ENCODE measurements at places on chromosomes 3 and 15.
A peak's percentile ranks its signal among the peaks of the same experiment; 100 is the strongest.

DNA sequence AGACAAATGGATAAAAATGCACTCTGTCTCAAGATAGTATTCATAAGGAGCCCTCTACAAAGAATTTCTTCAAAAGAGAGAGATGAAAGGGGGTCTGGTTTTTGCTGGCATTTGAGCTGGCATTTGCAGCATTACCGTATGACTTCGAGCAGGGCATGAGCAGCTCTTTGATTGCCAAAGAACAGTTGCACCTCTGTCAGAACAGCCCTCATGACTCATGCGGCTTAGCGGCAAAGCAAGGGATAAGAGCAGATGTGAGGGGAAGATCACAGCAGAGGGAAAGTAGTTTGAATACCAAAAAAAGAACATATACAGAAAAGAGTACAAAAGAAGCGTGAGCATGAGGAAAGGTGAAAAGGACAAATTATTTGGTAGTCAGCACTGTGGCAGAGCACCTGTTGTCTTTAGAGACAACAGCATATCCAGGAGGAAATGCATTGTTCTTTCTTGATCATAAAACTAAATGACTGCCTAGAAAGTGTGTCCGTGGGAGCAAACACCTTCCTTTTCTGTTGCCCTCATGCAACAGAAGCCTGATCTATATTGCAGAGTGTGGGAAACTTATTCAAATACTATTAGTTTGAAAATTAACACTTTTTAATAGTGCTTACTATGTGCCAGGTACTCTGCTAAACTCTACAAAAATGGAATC is 80.5 kb upstream of the SLC24A5 start:
- DNase-seq, result peak; percentile 1

DNA sequence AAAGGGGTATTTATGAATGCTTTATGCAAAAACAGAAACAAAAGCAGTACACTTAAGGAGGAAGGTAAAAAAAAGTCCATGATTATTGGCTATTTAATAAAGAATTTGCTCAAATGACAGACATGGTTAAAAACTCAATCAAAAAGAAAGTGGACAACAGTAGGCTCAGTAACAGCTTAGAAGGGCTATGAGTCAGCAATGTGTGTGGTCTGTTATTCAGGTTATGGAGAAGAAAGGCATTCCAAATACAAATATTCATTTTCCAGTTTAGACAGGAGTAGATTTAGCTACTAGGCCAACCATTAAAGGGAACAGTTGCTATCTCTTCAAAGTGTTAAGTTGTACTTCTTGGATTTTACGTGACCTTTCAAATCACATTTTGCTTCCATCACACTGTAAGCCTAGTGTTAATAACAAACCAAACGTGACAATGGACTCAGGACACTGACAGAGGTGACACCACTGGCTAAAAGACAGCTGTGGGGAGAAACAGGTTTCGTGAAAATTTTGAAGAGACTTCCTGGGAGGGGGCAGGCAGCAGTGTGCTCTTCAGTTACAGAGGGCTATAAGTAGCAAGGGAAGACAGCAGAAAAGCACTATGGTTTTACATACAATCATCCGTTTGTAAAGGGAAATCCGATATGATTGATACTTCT is 41.7 kb upstream of the MYO5C start:
- no peak for DNase-seq

GRCh38 chr15:39018966-39019365 is 454.4 kb upstream of the RASGRP1 start:
- DNase-seq, result no peak

- no peak for DNase-seq
These were observed 24.3 kb downstream of the H1-8 start for GRCh38 chr3:129567176-129567705.

DNA sequence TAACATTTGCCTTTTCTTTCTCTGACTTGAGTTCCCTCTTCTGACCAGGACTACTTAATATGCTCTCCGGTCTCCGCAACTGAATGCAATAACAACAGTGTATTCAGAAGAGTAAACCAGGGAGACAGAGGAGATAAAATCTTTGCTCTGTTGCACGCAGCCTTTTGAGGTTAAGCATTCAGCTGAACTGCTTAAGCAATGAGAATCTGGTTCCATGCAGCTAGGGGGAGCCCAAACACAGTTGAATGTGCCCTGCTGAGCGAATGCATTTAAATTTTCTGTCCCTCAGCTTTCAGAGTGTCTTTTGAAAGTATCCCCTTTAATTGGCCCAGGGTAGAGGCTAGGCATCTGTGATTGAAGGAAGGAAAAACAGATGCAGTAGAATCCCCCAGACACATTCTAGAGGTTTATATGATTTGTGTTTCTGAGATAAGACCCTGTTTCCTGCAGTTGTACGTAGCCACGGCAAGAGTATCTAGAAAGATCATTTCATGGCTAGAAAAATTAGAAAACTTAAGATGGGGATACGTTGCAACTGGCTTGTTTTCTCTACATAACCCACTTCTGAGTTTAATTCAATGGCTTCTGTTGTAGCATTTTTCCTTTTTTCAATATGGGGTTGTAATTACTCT is 309.6 kb downstream of the TUSC7 start:
- DNase-seq, result peak; percentile 43

DNA sequence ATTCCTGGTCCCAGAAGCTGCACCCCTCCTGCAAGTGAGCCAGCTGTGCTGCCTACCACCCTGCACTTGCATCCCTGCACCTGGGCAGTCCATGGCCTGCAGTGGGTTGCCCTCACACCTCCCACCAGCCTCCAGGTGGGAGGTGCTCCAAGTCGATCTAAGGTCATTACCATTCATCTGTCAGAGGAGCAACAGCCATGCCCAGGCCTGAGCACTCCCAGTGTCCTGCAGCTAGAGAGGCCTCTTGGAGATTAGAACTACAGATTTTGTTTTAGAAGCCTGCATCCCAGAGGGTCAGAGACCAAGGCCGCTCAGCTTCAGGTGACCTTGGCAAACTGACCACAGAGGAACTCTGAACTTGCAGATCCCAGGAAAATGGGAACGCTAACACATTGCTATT is 9.0 kb upstream of the ZXDC start:
- no peak for DNase-seq

GRCh38 chr3:107589454-107589853 is 66.7 kb downstream of the BBX start:
- peak; percentile 50 for DNase-seq

DNA sequence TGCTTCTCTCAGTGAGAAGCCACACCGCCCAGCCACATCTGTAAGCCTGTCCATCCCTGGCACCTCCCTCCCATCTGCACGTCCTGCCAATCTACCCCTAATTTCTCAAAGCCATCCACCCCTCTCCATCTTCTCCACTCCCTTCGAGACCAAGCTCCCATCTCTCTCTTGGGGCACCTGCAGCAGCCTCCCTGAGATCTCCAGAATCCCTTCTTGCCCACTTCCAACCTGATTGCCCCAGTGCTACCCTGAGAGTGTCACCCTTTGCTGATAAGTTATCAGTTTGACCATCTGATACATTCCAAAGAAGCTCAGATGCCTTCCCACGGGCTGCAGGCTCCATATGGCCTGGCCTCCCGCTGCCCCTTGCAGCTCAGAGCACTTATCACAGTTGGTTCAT is 496.1 kb downstream of the SHQ1 start:
- DNase-seq, result no peak

- no peak for DNase-seq
These were observed 93.6 kb downstream of the CDIN1 start for GRCh38 chr15:36673039-36673438.

GRCh38 chr3:174206607-174207192 is 652.4 kb upstream of the NAALADL2 start:
- DNase-seq, result no peak

DNA sequence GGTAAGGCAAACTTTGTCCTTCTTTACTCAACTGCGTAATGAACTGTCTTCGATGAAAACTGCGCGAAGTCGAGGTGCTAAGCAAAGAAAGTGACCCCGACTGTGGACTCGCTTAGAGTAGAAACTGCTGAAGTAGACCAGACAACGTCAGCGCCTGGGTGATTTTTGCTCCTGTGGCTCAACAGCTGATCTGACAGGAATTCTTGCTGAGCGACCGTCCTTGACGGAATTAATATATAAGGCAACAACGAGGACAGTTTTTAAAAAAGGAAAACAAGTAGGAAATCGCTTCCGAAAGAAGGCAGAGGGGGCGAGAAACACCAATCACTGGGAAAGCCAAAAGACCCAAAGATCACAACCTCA is 541 bp downstream of the RPS27L start:
- DNase-seq, result no peak

DNA sequence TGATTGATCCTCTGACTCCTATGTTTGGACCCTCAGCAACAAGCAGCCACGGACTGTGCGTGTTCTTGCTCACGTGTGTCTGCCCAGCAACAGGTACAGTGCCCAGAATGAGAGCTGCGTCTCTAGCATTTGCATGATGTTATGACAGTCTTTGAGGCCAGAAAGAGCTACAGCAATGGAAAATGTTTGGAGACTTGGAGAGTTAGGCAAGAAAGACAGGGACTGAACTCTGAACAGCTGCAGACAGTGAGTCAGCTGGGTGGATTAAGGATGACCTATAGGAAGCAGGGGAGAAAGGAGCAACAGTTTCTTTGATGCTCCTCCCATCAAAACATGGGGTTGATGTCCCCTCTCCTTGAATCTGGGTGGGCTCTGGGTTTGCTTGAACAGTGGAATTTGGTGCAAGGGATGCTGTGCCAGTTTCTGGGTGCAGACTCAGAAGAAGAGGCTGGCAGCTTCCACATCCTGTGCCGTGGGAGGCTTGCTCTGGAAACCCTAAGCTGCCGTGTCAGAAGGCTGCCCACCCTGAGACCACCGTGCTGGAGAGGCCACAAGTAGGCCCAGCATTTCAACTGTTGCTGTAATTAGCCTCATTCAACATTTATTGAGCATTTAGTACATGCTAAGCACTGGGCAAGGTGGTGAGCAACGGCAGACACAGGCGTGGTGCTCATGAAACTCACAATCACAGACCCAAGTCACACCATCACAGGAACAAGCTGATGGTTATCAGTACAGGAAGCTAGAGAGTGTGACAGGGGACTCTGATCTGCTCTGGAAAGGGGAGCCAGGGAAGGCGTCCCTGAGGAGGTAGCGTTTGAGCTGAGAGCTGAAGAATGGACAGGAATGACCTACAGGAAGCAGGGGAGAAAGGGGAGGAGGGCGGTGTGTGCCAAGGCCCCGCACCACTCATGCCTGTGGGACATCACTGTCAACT is 21.7 kb downstream of the CCR9 start:
- peak; percentile 13 for DNase-seq

- DNase-seq, result no peak
These were observed 53.0 kb downstream of the KLHL6 start for GRCh38 chr3:183502237-183503181.

DNA sequence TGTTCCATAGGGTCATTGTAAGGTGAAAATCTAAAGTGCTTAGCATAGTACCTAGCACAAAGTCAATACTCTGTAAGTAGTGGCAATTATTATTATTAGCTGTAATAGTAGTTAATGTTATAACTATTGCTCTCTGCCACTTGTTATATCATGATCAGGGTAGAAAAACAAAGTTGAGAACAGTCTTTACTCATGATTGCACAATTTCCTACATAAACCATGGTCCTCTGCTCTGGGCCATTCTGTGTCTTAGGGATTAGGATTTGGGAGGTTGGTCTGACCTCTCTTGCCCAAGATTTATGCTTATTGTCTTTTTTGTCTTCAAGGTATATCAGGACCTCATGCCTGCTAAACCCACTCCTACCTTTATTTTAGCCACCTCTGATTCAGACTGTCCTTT is 4.3 kb upstream of the LRRC58 start:
- no peak for DNase-seq
